ENCODE measurements at places on chromosomes 12 and 14.

GRCh38 chr12:44627387-44628166 is 248.5 kb downstream of the NELL2 start:
- no peak for DNase-seq

DNA sequence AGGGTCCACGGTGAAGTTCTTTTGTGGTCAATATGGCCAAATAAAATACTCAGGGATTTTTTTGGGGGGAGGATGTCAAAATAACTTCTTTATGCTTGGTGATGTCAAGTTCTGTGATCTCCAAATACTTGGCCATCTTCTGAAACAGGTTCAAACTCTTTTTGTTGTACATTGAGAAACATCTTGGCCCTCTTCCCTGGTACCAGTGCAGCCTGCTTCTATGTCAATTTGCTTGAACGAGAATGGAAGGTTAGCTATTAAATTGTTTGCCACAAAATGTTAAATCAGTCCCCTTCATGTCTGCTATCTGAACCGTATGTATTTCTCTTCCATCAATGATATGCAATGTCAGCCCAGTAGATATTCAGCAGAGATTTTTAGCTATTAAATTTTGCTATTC is 6.1 kb upstream of the CRADD start:
- no peak for DNase-seq

GRCh38 chr14:95095996-95096395 is 61.3 kb downstream of the DICER1 start:
- no peak for DNase-seq

- no peak for DNase-seq
These were observed 289.1 kb downstream of the RPS29 start for GRCh38 chr14:49297102-49297501.

GRCh38 chr12:46430340-46430948 is 57.9 kb upstream of the SLC38A2 start:
- DNase-seq: peak; percentile 13

GRCh38 chr12:101040936-101041335 is 169.1 kb downstream of the SLC5A8 start:
- no peak for DNase-seq

DNA sequence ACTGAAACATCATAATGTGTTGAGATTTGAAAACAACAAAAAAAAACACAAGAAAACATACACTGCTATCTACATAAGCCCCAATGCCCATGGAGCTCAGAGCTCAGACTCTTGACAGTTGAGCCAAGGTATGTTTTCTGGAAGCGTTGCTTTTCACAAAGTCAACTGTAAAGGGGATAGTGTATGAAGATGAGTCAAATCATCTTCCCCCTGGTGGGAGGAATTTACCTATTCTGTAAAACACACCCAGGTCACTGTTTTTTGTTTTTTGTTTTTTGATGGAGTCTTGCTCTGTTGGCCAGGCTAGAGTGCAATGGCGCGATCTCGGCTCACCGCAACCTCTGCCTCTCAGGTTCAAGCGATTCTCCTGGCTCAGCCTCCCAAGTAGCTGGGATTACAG is 361.4 kb upstream of the DIO2 start:
- DNase-seq: no peak
